ENCODE measurements at places on chromosomes 3 and 15.

GRCh38 chr3:56817646-56818045 is 15.9 kb upstream of the ARHGEF3 start:
- no peak for DNase-seq

GRCh38 chr15:72174551-72175165 is 22.9 kb downstream of the GRAMD2A start:
- peak; percentile 14 for DNase-seq

DNA sequence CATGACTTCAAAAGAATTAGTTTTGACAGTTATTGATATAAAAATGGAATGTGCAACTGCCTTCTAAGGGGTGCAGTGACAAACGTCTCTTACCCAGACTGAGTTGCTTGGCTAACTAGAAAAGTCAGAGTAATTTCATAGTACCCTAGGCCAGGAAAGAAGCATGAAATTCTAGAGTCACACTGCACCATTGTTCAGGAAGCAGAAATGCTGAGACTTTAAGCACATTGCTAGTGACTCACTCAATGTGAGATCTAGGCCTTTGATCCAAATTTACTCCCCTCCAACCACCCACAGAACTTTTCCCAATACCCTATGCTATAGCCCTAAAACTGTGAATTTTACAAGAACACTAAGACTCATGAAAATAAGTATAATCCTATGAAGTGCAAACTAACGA is 110.8 kb downstream of the DUT start:
- DNase-seq, result no peak

DNA sequence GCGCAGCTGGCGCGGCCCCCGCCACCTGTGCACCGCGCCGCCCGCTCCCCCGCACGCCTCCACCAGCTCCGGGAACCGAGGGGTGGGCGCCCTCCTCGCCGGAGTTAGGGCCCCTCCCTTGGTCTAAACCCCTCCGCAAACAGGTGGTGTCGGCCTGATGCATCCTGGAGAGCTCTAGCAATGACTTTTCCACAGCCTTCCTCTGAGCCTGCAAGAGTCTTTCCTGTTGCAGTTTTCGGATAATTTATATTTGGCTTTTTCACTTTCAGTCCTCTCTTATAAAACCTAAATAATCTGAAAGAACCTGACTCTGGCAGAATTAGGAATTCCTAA is 334 bp upstream of the IGSF11 start:
- DNase-seq, result no peak

GRCh38 chr3:160829486-160830009 is 73.5 kb downstream of the PPM1L start:
- DNase-seq, result no peak

DNA sequence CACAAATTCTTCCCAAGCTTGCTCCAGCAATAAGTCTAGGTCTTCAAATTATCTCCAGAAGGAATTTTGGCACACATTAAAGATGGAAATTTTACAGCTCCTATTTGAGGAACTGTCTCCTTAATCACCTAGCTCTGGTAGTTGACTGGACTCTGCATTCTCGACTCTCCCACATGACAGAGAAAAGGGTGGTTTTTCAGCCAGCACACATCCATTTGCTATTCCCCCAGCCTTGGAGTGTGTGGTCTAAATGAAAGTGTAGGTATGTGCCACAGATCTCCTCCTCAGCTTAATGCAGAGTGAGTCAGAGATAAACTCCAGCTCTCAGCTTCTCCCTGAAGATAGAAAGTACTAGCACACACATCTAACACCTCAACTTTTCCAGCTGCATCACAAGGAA is 62.2 kb upstream of the ALCAM start:
- no peak for DNase-seq

DNA sequence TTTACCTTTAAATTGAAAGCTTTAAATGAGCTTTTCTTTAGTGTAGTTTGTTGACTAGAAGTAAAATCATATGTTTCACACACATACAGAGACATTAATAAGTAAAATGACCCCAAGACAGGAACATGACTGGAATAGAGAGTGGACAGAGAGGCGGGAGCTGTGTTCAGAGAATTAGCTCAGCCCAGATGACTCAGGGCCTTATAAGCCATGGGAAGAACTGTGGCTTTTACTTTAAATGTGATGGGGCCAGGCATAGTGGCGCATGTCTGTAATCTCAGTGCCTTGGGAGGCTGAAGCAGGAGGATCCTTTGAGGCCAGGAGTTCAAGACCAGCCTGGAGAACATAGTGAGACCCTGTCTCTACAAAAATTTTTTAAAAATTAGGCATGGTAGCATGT is 26.7 kb downstream of the SACM1L start:
- no peak for DNase-seq

DNA sequence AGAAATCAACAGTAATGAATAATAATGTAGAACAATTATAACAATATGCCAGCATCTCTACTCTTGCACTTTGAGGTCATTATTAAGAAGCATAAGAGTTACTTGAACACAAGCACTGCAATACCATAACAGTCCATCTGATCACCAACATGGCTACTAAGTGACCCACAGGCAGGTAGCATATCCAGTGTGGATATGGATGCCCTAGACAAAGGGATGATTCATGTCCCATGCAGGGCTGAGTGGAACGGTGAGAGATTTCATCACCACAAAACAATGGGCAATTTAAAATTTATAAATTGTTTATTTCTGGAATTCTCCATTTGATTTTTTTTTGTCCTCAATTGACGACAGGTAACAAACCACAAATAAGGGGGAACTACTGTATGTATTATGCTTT is 107.7 kb upstream of the TSC22D2 start:
- DNase-seq, result no peak

DNA sequence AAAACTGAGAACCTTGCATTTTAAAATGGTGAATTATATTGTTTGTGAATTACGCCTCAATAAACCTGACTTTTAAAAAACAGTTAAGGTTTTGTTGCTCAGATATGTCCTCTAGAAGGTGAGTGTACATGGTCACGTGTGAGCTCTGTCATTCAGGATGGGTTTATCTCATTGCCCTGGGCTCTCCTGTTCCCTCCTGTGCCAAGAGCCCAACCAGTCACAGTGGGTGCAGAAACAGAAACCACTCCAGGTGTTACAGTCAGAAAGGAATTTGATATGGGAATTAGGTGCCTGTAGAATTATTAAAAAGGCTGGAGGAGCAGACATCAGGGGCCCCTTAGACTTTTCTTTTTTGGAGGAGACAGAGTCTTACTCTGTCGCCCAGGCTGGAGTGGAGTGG is 196.4 kb downstream of the STT3B start:
- no peak for DNase-seq

GRCh38 chr3:188365184-188365583 is 211.2 kb downstream of the LPP start:
- DNase-seq, result no peak

DNA sequence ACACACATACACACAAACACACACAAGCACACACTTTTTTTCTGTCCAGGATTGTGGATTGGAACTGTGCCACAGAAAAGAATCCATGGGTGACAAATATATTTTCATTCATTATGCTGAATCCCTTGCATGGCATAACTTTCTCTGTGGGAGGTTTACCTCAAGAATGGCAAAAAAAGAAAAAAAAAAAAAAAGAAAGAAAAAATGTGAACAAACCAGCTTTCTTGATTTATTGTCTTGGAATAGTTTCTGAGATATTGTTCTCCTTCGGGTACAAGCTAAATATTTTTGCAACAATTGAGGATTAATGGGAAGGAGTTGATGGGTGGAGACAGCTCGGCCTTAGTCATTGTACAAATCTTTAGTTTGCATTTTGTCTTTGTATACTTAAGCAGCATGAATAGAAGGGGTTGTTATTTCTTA is 153.1 kb downstream of the GMNC start:
- DNase-seq, result no peak

DNA sequence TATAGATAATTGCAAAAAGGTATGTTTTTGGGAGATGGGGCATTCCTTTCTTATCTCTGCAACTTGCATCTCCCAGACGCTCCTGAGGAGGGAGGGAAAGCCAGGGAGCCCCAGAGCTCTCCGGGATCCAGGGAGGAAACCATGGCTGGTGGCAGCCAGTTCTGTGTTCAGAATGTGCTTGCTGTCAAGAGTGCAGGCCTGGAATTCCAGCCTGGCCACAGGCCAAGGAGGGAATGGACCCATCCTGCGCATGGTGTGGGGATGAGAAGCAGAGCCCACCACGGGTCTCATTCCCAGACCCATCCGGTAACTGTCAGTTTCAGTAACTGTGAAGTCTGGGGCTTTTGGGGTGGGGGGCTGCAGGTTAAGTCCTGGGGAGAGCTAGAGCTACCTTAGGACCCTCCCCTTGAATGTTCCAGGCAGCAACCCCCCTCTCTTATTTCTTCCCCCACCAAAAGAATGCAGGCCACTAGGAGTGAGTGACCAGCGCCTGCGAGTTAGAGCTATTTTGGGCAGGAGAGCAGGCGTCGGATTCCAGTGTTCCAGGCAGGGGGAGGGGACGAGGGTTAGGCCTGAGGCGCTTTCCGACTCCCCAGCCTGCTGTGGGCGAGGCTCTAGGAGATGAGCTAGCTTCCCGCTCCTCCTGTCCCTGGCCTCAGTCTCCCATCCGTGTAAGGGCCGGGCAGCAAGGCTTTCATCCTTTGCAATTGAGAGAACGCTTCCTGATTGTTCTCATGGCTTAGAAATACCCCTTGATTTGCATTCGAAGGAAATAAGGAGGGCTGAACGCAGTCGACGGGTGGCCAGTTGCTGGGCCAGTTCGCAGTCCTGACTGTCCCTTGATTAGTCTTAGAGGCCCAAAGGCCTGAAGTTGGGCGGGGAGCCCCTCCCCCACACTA is 781 bp upstream of the DAG1 start:
- peak; percentile 63 for DNase-seq

DNA sequence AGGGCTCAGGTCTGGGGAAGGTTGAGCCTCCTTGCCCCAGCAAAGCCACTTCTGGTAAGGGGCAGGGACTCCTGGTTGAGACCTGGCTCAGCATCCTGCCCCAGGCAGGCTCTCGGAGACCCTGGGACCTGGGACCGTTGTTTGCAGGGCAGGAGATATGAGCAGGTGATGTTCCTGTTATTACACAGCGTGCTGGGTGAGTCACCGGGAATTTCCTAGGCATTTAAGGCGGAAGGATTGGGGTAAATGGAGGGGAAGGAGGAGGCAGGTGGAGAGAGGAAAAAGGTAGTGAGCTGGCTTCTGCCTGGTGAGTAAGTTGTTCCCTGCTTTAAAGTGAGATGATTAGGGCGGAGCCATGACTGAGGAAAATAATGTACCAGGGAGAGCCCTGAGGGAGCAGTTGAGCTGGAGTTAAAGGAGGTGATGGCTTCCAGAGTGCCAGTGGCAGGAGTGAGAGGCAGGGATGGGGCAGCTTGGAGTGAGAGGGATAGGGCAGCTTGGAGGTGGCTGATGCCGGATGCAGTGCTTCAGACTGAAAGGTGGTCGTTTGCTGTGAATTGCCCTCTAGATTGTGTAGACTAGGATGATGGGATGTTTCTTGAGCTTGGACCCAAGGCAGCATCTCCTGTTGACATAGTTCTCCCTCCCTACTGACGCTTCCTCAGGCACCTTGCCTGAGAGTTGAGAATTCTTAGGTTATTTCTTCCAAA is 79.4 kb downstream of the AAGAB start:
- no peak for DNase-seq

- no peak for DNase-seq
Measured at GRCh38 chr3:4744405-4745234, 234.6 kb upstream of the BHLHE40 start.

- DNase-seq, result no peak
Measured at GRCh38 chr15:85571780-85572179, 191.4 kb downstream of the AKAP13 start.

- DNase-seq, result no peak
Measured at GRCh38 chr3:71050166-71050537, 533.4 kb downstream of the FOXP1 start.

GRCh38 chr3:152620395-152620794 is 214.5 kb upstream of the P2RY1 start:
- no peak for DNase-seq

- no peak for DNase-seq
Measured at GRCh38 chr3:52341123-52341522, 25.0 kb downstream of the DNAH1 start.

GRCh38 chr3:144127014-144127413 is 155.4 kb downstream of the DIPK2A start:
- DNase-seq, result no peak

GRCh38 chr3:143221446-143221845 is 101.9 kb downstream of the CHST2 start:
- DNase-seq, result no peak

DNA sequence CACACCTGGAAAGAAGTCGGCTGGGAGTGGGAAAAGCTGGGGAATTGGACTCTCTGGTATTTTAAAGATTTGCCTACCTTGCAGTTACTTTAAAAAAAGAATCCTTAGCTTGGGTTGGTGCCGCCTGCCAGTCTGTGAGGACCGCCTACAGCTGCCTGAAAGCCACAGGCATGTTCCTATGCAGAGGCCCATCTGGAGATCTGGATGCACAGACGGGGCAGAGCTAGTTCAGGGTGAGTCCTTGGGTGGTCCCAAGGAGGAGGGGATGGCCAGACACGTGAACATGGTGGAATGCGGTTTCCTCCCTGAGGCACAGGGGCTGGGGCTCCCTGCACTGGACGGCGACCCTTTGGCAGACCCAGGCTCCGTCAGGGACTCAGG is 113.2 kb upstream of the IQSEC1 start:
- no peak for DNase-seq

GRCh38 chr3:111714305-111714704 is 119.2 kb upstream of the ZBED2 start:
- DNase-seq, result no peak

GRCh38 chr3:74267588-74268184 is 346.8 kb downstream of the CNTN3 start:
- peak; percentile 55 for DNase-seq

DNA sequence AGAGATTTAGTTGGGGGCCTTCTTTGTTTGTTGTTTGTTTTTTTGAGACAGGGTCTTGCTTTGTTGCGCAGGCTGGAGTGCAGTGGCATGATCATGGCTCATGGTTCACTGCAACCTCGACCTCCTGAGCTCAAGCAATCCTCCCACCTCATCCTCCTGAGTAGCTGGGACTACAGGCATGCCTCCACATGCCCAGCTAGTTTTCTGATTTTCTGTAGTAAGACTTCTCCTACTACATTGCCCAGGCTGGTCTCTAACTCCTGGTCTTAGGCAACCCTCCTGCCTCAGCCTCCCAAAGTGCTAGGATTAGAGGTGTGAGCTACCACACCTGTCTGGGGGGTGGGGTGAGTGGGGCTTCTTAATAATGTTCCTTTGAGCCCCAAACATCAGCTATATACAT is 148.3 kb upstream of the ADAMTS9 start:
- no peak for DNase-seq

- peak; percentile 83 for DNase-seq
Measured at GRCh38 chr3:129605203-129605921, 1.1 kb downstream of the PLXND1 start.

DNA sequence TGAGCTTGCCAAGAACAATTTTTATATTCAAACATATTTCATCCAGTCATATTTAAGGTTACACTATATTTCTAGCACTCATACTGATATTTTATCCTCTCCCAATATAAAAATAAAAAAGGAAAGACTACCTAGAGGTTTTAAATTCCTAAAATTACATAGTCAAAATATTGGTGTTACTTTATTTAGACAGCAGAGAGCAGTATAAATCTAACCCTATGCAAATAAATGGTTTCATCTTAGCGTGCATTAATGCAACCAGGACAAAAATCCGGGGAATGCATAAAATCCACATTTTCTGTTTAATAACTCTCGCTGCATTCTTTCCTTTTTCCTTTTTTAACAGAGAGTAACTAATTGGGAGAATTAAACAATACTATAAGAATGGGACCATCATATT is 1447.4 kb upstream of the ALCAM start:
- no peak for DNase-seq

GRCh38 chr3:123236902-123237301 is 35.2 kb downstream of the SEC22A start:
- no peak for DNase-seq

GRCh38 chr3:182487143-182487542 is 306.2 kb upstream of the ATP11B start:
- no peak for DNase-seq
